ENCODE measurements at places on chromosomes 11 and 22.

DNA sequence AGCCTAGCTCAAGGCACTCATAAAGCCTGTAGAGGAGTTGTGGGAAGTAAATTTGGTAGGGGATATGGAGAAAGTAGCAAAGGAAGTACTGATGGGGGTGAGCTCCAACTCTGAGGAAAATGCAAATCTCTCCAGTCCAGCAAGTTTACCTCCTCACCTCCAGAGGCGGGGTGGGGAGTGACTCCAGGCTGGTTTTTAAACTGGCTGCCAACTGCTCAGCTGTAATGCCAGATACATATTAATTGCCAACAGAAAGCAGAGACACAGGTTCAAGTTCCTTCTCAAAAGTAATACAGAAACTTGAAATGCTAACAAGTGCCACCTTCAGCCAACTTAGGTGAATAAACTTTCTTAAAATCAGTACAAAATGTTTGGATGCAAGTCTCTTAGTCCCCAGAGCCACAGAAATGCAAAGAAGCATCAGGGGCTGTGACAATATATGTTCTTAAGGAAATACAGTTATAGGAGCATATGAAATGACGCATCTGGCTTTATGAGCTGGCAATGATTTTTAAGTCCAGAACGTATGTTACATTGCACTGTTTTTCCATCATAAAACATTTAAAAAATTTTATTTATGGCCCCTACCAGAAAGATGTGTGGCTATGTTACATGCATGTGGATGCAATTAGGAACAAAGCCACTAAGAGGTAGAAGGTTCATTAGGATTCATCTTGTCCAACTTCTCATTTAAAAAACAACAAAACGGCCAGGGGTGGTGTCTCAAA lies 436.4 kb upstream of the CCDC90B start:
- DNase-seq = no peak

DNA sequence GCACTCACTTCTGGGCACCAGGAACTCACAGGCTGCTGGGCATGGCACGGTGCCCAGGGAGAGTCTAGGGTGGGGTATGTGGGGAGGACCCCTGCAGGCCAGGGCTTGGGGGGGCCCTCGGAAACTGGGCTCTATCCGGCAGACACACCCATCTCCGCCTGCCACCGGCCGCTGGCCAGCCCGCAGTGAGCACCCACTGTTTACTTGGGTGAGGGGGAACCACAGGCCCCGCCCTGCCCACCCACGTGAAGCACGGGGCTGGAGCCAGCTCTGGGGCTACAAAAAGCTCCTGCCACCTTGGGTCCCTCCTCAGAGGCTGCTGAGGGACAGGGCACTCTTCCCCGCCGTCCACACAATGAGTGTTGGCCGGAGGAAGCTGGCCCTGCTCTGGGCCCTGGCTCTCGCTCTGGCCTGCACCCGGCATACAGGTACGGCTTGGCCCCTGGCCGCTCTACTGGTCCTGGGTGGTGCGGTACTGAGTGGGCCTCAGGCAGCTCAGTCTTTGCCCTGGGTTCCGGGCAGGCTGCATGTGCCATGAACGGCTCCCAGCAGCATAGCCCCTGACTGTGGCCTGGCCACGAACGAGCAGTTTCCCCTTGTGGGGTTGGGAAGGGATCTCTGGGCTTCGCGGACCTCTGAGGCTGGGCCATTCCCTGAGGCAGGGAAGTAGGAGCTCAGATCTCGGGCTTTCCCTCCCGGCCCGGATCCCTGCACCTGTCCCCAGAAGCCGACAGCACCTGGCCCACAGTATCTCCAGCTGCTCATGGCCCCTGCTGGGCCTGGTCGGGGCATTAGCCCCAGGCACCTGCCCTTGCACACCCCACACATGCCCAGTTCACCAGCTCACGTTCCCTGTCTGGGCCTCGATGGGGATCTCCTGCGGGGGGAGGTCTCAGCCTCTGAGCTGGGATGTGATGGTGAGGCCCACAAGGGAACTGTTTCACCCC lies at the start of gene MUC5AC:
Gene MUC5AC, plus strand, starts transcription at position 309 of the 947 bp plus-strand sequence. Its CDS starts 47 bp downstream, at position 356.
- no peak for DNase-seq

- DNase-seq = no peak
Measured at GRCh38 chr11:12229450-12230229, 119.2 kb downstream of the MICAL2 start.

DNA sequence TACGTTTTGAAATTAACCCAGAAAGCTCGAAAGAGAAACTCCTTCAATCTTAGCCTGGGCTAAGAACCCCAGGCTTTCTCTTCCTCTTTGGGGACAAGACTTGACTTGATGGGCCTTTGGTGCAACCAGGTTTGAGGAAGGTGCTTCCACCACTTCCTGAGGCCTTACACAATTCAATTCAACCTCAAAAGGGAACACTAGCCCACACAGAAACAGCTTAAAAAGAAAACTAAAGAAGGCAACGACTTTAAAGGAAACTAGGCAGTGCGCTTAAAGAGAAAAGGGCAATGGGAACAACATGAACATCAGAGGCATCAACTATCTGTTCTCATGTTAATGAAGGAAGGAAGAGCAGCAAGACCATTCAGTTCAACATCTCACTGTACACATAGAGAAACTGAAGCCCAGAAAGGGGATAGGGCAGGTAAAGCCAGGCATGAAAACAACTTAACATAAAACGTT lies 24.8 kb downstream of the PAK1 start:
- no peak for DNase-seq

GRCh38 chr11:8685820-8686219 lies 3.2 kb downstream of the RPL27A start:
- no peak for DNase-seq

- no peak for DNase-seq
Measured at GRCh38 chr11:45250035-45250718, 36.0 kb downstream of the SYT13 start.

GRCh38 chr22:46739094-46739870 lies 1.2 kb upstream of the CERK start:
- DNase-seq = no peak

GRCh38 chr11:59216641-59217564 lies 4.2 kb upstream of the MPEG1 start:
- DNase-seq = no peak

DNA sequence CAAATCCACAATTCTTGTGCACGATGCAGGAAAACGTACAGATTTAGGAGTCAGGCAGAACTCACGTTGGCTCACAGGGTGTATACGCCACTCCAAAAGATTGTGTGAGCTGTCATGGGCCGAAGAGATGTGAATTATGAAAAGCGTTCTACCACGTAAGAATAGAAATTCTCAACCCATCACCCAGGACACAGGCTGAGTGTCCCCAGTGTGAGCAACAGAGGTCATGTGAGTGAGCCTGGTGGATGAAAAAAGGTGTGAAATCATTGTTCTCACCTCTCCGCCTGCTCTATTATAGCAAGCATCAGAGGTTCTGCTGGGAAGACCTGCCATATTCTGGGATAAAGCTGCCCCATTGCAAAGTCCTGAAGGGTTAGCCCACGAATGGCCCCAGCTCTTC lies 235.0 kb downstream of the MN1 start:
- no peak for DNase-seq

DNA sequence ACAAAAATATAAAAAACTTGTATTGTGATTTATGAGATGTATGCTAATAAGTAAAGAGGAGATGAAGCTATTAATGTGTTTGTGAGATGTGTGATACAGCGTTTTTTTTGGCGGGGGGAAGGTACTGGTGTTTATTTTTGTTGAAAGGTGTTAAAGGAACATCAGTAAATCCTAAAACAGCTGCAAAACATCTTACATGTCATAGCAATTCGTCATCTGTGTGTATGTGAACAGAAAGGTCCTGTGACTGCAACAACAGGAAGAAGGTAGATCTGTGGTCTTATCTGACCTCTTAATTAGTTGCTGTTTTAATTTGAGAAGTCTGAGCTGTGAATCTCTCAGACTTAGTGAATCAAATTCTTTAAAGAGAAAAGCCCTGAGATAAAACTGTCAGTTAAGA lies 1041.1 kb downstream of the JRKL start:
- DNase-seq = no peak

DNA sequence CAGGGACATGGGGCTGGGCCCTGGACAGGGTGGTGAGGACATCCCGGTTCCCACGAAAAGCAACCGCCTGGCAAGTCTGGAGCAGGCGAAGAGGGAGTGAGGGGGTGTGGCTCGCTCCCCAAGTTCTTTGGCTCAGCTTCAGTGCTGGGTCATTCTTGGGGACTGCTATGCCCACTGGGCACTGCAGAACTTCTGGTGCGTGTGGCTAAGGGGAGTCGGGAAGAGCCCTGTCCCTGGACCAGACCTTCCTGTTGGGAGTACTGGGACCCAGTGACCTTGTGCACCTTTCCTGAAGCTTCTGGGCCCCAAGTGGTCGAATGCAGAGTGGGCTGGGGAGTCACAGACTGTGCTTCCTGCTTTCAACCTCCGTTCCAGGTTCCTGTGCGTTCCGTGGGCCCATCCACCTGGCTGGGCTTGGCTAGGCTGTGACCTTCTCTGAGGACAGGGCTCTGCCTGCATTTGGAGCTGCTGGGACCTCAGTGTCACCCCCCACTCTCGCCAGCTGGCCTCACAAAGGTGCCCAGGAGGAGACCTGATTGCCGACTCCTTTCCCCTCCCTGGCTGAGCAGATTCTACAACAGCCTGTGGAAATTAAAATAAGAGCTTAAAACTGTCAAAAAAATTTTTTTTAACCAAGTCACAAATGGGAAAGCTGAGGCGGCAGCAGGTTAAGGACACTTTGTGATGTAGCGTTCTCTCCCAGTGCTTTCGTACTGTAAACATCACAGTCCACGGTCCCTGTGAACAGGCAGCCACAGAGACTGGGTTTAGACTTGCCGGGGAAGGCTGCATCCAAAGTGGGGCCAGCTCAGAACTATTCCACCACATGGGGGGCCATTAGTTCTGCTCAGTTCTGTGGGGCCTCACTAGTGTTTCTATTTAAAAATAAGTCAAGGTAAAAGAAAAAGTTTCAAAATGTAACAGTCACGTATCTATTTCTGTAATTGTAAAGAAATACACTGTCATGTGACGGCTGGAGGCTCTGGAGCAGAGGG lies 63.8 kb upstream of the WNT7B start:
- DNase-seq = peak; percentile 60

DNA sequence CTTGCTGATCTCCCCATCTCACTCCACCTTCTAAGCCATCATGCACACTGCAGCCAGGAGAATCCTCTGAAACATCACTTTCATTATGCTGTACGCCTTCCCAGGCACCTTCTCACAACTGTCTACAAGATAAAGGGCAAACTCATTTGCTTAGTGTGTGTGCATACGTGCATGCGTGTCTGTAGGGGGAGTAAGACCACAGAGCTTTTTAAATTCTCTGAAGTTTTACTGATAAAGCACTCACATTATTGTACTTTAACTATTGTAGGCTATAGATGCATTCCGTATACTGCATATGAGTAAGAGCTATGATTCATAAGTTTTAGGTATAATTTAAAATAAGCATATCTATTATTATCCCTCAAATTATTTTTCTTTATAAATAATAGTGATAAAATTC lies 15.3 kb upstream of the ANKK1 start:
- no peak for DNase-seq

DNA sequence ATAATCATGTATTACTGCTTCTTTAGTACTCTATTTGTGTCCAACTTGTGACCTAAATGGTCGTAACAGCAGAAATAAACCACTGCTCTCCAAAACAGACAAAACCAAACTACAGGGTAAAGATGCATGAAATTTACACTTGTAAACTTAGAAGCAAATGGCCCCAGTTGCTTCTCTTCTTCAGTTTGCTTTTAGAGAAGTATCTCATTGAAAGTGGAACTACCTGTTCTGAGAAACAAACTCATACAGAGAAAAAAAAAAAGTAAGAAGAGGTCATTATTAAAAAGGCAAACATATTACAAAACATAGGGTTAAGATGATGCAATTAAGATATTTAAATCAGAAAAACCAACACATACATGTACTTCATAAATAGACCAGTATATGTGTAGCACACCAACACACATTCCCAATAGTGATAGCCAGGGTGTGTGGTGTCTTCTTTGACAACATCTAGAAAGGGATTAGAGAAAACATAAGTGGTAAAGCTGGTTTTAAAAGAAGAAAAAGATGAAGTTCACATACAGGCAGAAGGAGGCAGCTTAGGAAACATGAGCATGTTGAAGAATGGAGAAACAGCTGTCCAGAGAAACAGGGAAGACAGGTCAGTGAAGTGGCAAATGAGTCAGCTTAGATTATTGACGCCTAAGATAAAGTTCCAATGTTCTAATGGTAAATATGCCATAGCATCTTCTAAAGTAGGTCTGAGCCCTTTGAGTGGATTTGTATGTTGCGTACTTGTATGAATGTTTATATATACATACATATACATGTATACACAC lies 844.7 kb upstream of the CCDC90B start:
- no peak for DNase-seq

GRCh38 chr22:33577862-33578411 lies 342.3 kb downstream of the LARGE1 start:
- no peak for DNase-seq

GRCh38 chr11:29448246-29448877 lies 568.5 kb downstream of the KCNA4 start:
- no peak for DNase-seq

DNA sequence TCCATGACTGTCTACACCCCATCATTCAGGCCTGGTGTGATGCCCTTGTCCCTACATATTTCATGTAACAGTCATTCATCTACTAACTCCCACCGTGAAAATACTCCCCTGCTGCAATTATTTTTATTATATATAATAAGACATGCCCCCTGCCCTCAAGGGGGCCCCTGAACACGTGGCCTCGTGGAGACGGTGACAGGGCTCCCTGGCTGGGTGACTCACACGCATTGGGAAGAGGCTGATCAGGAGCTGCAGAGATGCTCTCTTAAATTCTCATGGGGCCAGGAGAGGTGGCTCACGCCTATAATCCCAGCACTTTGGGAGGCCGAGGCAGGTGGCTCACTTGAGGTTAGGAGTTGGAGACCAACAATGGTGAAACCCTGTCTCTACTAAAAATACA lies 88.6 kb downstream of the ST3GAL4 start:
- no peak for DNase-seq

GRCh38 chr11:97461934-97462333 lies 1072.1 kb downstream of the JRKL start:
- no peak for DNase-seq

DNA sequence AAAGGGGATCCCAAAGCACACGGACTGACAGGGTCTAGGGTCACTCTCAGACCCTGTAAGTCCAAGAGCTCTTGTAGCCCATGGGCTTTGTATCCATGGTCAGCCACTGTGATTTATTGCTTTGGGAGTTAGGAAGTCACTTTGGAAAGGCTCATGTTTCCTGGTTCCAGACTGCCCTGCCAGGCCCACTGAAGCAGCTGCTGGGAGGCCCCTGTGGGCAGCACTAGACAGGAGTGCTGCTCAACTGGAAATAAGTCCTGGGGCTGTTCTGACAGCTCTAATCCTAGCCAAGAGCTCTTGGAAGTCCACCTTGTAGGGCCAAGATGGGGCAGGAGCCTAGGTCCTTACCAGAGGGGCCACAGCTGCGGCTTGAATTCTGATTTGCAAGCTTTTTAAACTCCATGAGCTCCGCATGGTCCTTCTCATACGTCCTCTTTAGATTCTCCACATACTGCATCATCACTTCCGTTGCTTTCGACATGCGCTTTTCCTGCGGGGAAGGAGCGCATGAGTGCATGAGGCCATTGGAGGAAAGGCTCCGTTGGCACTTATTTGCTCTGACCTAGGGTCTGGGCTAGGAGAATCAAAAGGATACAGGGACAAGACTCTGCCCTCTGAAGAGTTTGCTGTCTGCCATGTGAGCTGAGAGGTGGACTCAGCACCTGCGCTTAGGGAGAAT lies 32.2 kb upstream of the LYVE1 start:
- DNase-seq = no peak

GRCh38 chr11:110366291-110366690 lies 63.5 kb upstream of the FDX1 start:
- DNase-seq = no peak

- no peak for DNase-seq
Measured at GRCh38 chr11:73314117-73314961, 6.3 kb downstream of the ARHGEF17 start.

- no peak for DNase-seq
Measured at GRCh38 chr22:48717883-48718817, 1109.5 kb downstream of the BRD1 start.
